ENCODE measurements at places on chromosomes 3 and 15.

DNA sequence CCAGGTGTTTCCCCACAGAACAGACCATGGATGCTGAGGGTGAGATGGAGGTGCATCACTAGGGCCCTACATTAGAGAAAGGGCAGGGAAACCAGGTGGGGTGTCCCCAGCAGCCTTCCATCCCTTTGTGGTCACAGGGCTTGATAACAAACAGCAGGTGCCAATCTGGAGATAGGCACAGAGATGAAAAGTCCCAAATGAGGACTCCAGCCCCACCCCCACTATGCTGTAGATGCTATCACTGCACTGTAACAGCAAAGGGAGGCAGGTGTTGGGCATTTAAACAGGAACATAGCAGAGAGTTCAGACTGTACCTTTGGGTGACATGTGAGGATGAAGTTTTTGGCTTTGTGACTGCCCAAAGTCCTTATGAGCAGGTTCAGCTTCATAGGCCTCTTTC lies 21.4 kb downstream of the IL20RB start:
- no peak for DNase-seq

GRCh38 chr3:13125092-13126015 lies 52.1 kb upstream of the IQSEC1 start:
- no peak for DNase-seq

- DNase-seq = no peak
These were observed 1.4 kb downstream of the SLC41A3 start for GRCh38 chr3:126082362-126083137.

DNA sequence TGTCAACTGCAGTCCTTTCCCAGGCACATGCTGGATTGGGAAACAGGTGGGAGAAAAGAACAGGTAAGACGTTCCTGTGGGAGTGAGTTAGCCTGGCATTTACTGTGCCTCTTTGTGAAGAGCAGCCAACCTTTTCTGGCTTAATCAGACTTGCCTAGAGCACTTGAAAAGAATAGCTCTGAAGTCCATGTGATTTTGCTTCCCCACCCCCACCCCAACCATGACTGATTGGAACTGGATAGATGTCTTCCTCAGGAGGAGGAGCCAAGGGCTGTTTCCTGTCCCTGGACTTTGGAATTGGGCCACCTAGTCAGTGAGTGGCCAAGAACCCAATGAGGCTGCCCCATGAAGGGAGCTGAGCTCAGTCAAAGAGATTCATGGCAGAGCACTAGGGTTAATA lies 4.7 kb upstream of the TMEM41A start:
- no peak for DNase-seq

DNA sequence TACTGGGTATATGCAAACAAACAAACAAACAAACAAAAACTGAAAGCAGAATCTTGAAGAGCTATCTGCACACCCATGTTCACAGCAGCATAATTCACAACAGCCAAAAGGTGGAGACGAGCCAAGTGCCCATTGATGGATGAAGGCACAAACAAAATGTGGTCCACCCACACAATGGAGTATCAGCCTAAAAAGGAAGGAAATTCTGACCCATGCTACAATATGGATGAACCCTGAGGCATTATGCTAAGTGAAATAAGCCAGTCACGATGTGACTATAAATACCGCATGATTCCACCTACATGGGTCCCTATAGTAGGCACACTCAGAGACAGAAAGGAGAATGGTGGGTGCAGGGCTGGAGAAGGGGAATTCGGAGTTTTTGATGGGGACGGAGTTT lies 24.1 kb downstream of the XPC start:
- DNase-seq = no peak

GRCh38 chr15:69031013-69032001 lies 16.8 kb downstream of the NOX5 start:
- DNase-seq = peak; percentile 33

DNA sequence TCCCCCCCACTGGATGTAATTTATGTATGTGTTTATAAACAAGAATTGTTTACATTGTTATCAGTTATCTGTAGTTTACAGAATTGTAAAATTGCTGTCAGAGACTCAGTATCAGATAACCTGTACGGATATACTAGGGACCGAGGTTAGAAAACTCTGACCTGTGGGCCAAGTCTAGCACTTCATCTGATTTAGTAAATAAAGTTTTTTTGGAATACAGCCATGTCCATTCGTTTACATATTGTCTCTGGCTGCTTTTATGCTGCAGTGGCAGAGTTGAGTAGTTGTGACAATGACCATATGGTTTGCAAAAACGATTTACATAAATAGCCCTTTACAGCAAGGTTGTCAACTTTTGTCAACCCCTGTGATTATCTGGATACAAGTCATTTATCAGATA lies 52.6 kb downstream of the LRRC28 start:
- no peak for DNase-seq

DNA sequence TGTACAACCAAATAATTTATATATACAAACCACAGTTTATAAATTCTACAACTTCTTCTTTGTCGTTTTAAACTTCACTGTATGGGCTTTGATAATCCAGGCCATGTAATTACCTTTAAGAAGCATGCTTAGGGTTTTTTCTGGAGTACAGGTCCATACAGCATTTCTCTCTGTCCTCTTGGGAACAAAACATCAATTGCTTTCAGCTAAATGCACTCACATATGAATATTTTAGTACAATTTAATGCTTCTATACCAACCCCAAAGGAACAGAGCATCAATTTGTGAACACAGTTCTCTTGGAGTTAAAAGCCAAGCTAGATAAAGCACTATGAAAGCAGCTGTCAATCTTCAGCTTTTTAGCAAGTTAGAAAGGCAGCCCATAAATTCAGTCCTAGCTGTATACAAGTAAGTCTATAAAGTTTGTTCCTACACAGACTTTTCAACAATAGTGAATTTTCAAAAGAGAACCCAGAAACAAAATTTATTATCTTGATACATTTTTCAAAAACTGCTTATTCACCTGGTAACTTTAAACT lies 66.1 kb downstream of the ETFA start:
- no peak for DNase-seq

All from adrenal gland (tissue), 19 donors.